CD4-positive, alpha-beta T cell treated with Interleukin-21 for 1 hour (primary cell): ENCODE measurements at places on chromosomes 1 and 21.

- DNase-seq: peak; percentile 66
These were observed 2.7 kb downstream of the HIVEP3 start for GRCh38 chr1:41915786-41916571.

DNA sequence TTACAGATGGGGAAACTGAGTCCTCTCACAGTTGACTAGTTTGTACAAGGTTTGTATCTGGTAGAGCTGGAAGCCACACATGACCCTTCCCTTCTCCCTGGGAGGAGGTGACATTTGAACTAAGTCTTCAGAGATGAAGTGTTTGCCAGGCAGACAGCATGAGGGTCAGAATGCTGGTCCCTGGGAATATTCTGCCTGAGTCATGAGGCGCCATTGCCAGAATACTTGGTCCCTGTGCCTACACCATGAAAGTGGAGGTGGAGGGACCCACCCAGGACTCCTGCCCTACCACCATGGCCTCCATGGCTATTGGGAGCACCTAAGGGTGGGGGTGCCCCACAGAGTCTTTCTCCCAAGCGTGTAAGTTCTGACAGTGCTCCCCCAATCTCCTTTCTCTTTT is 7.0 kb downstream of the RPS6KA1 start:
- DNase-seq: no peak

GRCh38 chr1:41444246-41444645 is 40.2 kb downstream of the EDN2 start:
- no peak for DNase-seq

- no peak for DNase-seq
These were observed 276.9 kb downstream of the VAV3 start for GRCh38 chr1:107687849-107688753.

- no peak for DNase-seq
These were observed 8.0 kb downstream of the MRPS14 start for GRCh38 chr1:175015243-175015642.
